Nephron progenitor cell (in vitro differentiated cells): ENCODE measurements at places on chromosomes 2 and 18.

GRCh38 chr2:152564754-152565551 lies 152.3 kb downstream of the PRPF40A start:
- DNase-seq = no peak

DNA sequence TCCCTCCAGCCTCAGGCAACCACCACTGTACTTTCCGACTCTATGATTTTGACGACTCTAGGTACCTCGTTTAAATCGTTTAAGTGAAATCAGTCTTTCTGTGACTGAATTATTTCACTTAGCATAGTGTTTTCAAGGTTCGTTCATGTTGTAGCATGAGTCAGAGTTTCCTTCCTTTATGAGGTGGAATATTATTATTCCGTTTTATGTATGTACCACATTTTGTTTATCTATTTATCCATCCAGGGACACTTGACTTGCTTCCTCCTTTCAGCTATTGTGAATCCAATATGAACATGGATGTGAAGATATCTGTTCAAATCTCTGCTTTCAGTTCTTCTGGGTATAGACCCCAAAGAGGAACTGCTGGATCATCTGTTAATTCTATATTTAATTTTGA lies 19.1 kb downstream of the IL1R2 start:
- DNase-seq = no peak

- no peak for DNase-seq
Measured at GRCh38 chr2:54577035-54577434, 120.9 kb downstream of the SPTBN1 start.

DNA sequence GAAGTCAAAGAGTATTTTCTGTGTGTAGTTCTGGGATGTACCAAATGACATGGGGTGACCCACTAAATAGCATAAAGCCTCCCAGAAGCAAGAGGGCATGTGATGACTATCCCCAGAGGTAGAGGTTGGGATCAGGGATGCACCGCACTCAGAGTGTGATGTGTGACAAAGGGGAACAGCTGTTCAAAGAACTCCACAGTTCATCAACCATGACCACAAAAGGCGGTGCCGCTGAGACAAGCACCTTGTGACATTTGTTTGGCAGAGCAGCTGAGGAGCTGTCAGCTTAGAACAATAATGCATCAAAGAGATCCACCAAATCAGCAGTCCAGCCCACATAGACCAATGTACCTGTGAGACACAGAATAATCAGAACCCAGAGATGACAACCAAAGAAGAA lies 81.3 kb downstream of the VWC2L start:
- no peak for DNase-seq

DNA sequence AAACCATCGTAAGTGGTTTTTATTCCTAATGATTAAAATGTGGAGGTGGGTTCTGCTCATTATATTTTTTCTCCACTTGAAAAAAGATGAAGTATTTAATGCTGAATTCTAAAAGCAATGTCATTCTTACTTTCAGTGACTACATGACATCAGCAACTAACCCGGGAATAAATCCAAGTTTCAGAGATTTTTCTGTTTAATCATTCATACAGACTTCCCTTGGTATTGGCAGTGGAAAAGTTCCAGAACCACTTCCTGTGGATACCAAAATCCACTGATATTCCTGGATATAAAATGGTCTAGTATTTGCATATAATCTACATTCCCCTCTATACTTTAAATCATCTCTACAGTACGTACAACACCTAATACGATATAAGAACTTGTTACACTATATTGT lies 128.6 kb downstream of the ZNF532 start:
- no peak for DNase-seq

DNA sequence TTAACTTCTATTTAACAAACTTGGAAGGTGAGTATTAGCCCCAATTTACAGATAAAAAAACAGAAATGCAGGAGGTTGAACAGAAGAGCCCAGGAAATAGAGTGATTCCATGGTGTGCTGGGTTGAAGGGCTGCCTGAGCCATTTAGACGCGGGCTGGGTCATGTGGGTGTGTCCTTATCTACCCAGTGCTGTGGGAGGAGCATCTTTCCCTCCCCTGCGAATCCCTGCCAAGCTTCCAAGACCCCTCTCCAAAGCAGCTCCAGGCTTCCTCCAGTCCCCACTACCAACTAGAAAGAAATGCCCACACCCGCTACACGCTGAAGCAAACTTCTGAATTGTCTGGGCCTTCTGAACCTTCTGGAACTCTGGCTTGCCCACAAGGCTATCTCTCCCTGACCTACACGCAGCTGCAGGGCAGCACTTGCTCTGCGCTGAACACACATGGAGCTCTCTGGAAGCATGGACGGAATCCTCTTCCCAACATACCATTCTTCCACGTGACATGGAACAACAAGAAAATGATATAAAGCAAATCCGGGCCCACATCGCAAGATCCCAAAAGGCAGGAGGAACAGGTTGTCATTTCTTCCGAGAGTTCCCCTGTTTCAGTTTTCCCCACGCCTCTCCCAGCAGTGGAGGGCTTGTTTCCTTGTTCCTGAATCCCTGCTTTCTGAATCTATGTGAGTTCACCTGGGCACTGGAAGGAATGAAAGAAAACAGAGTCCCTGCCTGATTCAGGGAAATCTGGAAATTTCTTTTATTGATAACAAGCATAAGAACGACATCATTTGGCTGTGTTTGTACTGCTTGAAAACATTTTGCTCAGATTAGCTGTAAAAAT lies 562.7 kb upstream of the ID2 start:
- no peak for DNase-seq

DNA sequence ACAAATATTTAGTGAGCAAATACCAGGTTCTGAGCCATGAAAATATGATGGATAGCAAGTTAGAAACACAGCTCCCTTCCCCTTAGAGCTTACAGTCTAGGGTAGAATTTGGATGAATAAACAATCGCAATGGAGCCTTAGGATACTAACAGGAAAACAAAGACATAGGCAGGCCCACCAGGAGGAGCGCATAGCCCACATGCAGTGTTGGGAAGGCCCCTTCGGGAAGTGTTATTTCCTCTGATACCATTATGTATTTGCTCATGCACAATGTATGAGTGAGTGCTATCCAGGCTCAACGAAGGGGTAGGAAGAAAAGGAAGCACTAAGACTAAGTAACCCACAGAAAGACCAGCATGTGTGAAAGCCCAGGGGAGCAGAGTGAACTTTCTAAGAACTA lies 54.0 kb downstream of the RAB27B start:
- no peak for DNase-seq

GRCh38 chr2:32422133-32422532 lies 65.3 kb downstream of the BIRC6 start:
- DNase-seq = no peak
